ENCODE measurements at places on chromosomes 16 and 17.
A peak's percentile ranks its signal among the peaks of the same experiment; 100 is the strongest.

GRCh38 chr16:79836144-79836543 lies 235.6 kb upstream of the MAF start:
- no peak for DNase-seq

GRCh38 chr17:55743103-55743679 lies 7.7 kb upstream of the PCTP start:
- peak; percentile 93 for DNase-seq

GRCh38 chr16:1367486-1368174 lies 15.9 kb downstream of the GNPTG start:
- DNase-seq: no peak

DNA sequence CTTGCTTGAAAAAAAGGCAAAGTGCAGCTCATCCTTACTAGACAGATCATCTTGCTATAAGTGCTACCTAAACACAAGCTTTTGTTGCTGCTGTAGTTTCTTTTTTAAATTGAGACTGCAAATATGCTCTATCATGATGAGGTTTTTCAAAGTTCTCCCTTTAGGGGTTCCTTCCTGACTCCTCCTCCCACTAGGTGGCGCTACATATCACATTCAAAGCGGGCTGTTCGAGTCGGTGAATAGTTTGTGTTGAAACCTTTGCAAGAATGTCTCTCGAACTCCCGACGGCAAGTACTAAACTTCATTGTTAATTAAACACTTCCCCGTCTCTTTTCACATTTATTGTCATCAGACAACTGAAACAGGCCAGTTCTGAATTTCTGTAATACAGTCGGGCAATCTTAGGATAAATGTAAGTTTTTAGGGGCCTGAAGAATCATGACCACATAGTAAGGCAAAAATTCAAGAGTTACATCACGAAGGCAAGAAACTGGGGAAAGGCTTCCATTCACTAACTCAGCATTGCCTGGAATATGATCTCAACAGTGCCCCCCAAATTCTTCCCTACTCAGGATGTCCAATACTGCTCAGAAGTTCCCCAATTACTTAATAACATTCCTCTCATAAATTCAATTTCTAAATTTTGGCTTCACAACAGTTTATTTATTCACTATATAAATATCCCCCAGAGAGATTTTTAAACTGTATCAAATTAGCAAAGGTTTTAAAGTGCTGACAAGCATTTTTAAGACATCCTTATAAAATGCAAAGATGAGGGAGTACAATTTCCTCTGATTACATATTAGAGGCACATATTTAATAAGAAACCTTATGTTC lies 6.7 kb downstream of the HS3ST3A1 start:
- DNase-seq: peak; percentile 62

DNA sequence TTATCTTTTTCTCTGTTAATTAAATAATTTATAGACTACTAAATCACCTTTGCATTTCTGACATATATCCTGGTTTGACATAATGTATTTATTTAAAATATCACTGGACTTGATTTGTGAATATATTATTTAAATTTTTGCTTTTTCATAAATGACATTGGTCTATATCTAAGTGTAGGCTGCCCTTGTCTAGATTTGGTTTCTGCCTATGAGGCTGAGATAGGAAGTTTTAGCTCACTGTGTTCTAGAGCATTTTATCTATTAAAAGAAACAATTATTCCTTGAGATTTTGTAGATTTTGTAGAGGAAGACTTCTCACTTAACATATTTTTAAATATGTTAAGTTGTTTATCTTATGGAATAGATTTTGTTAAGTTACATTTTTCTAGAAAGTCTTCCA lies 43.9 kb downstream of the NACA2 start:
- no peak for DNase-seq

DNA sequence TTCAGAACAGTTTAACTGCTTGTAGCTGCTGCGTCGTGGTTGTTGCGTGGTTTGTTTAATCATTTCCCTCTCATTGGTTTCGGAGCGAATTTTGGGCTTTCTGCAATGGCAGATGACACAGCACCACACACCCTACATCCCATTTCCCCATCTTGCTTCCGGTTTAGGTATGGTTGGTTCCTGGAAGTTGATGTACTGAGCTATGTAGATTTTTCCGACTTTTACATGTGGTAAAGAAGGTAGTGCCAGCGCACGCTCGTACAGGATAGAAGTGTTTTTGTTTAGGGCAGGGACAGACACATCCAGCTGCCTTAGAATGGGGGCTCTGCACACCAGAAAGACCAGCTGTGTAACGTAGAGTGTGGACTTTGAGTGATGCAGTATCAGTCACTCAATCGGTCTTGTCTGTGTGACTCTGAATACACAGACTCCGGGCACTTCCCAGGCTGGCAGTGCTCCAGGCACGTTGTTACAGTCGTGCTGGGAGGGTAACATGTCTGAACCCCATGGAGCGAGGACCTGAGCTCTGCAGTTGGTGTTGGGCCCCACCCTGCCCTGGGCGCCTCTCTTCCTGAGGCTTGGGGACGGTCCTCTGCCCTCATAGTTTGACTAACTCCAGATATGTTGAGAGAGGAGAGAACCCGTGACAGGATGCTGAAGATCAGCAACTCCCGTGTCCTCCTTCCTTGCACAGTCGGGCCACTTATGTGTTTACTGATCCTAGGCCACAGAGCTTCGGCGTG lies 172.0 kb upstream of the CHMP6 start:
- no peak for DNase-seq

DNA sequence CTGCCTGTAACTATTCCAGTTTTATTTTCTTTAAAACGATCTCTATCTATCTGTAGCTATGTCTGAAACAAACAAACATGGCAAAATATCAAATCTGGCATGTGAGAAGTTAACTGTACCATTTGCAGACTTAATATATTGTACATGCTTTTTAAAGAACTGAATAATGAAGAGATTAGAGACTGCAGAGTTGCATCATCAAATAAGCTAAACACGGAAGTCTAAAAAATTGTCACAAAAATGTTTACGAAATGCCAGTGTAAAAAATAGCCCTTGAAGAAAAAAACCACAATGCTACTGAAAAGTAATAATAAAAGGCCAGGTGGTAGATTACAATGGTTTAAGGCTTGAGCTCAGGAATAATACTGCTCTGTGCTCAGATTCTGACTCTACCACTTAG lies 43.1 kb downstream of the HS3ST3A1 start:
- no peak for DNase-seq

DNA sequence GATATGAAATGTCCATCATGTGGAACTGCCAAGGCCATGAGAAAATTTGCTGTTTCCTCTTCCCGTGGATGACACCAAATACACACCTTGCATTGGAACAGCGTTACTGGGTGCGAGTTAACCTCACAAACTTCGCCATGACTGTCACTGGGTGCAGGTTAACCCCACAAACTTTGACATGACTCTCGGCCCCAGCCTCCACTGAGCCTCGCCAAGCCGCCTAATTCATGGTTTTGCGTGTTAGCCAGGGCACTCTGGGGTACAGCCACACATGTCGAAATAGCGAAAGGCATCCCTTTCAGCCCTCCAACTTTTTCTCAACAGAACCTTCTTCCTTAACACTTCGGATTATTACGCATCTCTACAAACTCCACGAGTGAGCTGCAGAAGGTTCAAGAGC lies 10.6 kb upstream of the KCTD5 start:
- DNase-seq: no peak

- no peak for DNase-seq
These were observed 5.7 kb downstream of the CCDC102A start for GRCh38 chr16:57530522-57531252.

DNA sequence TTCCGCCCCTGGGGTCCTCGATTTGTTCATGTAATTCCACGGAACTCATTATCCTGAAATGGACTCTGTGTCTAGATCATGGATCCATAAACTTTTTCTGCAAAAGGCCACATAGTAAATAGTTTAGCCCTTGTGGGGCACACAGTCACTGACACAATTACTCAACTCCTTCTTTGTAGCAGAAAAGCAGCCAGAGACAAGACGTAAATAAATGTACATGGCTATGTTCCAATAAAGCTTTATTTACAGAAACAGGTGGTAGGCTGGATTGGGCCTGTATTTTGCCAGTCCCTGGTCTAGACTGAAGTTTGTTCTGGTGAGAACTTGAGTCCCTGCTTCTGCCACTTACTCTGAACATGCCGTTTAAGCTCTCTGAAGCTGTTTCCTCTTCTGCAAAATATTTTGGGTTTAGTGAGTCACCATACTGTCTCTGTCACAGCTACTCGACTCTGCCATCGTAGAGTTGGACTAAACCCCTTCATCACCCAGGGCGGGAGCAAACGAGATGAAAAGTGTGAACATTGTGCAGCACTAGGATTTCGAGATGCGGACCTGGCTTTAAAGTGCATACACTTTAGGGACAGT lies 61.9 kb upstream of the FOXF1 start:
- DNase-seq: no peak

- DNase-seq: no peak
These were observed 239.3 kb downstream of the MAF start for GRCh38 chr16:79361132-79361751.

DNA sequence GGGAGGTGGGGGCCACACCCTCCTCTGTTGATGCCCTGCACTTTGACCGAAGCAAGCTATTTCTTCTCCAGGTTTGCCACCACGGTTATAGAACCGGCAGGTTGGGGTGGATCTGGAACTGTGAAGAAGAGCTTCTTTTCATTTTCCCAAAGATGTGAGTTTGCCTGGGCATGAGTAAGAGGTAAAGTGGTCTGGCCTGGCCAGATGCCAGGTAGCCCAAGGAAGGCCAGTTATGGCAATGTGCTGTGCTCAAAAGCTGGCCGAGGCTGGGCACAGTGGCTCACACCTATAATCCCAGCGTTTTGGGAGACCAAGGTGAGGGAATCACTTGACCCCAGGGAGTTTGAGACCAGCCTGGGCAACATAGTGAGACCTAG lies 18.7 kb downstream of the ATP6V0D1 start:
- no peak for DNase-seq

DNA sequence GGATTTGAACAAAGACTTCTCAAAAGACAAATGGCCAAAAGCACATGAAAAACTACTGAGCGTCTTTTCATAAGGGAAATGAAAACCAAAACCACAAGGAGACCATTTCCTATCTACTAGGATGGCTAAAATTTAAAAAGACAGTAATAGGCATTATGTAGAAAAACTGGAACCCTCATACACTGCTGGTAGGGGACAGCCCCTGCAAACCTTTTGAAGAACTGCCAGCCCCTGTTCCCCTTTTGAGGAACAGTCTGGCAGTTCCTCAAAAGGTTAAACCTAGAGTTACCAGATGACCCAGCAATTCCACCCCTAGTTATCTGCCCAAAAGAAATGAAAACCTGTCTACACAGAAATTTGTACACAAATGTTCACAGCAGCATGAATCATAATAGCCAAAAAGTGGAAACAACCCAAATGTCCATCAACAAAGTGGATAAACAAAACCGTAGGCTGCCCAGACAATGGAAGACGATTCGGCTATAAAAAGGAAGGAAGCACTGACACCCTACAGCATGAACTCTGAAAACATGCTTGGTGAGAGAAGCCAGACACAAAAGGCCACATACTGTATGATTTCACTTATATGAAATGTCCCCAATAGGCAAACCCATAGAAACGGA lies 22.9 kb downstream of the CDIP1 start:
- no peak for DNase-seq
